Ascending aorta (tissue), 2 donors: ENCODE measurements at places on chromosomes 7 and 10. TPM values are rescaled to one million over a fixed set of nuclear protein-coding genes. Genes with fewer than 3 reads are reported as not detected.

The HK1 gene
- 128 TPM for total RNA-seq

The PRRT4 gene
- 7.6 TPM for total RNA-seq

The PTPRN2 gene
- total RNA-seq, result 7.3 TPM

DNA sequence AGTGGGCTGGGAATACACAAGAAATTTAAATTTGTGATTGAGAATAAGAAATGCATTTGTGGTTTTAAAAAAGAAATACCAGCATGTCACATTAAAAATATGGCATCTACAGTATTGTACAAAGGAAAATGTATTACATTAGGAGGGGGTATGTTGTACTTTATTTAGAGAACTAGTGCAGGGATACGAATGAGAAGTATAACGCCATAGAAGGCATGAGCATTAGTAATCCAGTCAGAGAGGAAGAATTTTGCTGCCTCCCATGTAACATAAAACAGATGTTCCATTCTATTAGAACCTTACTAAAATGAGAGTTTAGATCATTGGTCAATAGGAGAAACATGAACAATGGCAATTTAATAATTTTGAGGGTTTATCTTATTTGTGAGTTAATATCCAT, 182.2 kb downstream of the ADK start:
- H3K27ac ChIP-seq, result no peak overlapping the region
- H3K4me3 ChIP-seq, result no peak overlapping the region

GRCh38 chr10:75505840-75506506, 74.5 kb downstream of the LRMDA start:
- no peaks in the 10 kb centered on the region for H3K36me3 ChIP-seq
- peaks cover 13% of the 10 kb centered on the region for H3K4me1 ChIP-seq
- H3K27me3 ChIP-seq, result no peaks in the 10 kb centered on the region
- H3K4me3 ChIP-seq, result no peak overlapping the region
- no peak overlapping the region for H3K27ac ChIP-seq

GRCh38 chr10:78754269-78755062, 314.3 kb upstream of the ZMIZ1 start:
- no peaks in the 10 kb centered on the region for H3K27me3 ChIP-seq
- H3K36me3 ChIP-seq, result no peaks in the 10 kb centered on the region
- H3K4me1 ChIP-seq, result peaks cover 3% of the 10 kb centered on the region
- no peak overlapping the region for H3K4me3 ChIP-seq
- no peak overlapping the region for H3K27ac ChIP-seq
- no peak for DNase-seq

DNA sequence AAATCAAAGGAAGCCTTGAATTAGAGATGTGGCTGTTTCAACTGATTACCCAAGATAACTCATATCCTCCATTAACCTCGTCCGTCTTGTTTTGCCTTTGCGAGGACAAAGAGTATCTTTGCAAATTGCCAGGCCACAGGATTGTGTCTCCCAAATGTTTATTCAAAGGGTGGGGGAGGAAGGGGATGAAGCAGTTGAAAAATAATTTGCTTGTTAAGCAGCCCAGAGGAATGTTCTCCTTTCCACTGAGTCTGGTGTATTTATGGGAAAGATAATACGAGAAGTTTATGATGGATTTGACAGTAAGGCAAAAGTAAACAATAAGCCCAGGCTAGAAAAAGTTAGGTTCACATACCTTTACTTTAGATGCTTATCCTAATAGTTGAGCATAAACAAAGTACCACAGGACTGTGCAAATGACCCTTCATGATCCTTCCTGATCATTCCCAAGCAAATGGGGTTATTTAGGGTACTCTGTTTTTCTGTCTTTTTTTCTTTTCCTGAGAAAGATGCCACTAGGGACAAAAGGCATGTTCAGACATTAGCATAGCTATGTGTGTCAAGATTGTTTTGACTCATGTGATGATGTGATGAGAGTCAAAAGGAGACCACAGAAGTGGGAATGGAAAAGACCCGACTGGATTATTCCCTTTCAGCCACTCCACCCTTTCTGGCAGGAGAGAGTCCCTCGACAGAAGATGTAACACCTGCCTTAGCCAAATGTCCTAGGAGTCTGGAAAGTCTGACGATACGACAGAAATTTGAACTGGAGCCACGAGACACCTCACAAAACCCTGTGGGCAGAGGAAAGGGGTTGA, 243.0 kb upstream of the GLI3 start:
- H3K4me3 ChIP-seq, result no peak overlapping the region
- no peaks in the 10 kb centered on the region for H3K4me1 ChIP-seq
- no peaks in the 10 kb centered on the region for H3K36me3 ChIP-seq
- H3K27me3 ChIP-seq, result no peaks in the 10 kb centered on the region

GRCh38 chr7:118755067-118755625, 530.6 kb downstream of the ANKRD7 start:
- no peak for DNase-seq
- H3K27ac ChIP-seq, result no peak overlapping the region
- H3K4me1 ChIP-seq, result no peaks in the 10 kb centered on the region

- no peaks in the 10 kb centered on the region for H3K4me1 ChIP-seq
- DNase-seq, result no peak
- H3K27ac ChIP-seq, result no peak overlapping the region
- no peaks in the 10 kb centered on the region for H3K36me3 ChIP-seq
Measured at GRCh38 chr10:23376229-23376655, 31.6 kb upstream of the C10orf67 start.

- peak overlapping the region; percentile 91 for H3K27ac ChIP-seq
- no peaks in the 10 kb centered on the region for H3K27me3 ChIP-seq
- no peaks in the 10 kb centered on the region for H3K36me3 ChIP-seq
Measured at GRCh38 chr7:87220026-87220733, 648 bp upstream of the TMEM243 start.

GRCh38 chr10:10327934-10328333, 689.7 kb upstream of the CELF2 start:
- H3K4me3 ChIP-seq, result no peak overlapping the region
- H3K4me1 ChIP-seq, result no peaks in the 10 kb centered on the region
- H3K27me3 ChIP-seq, result no peaks in the 10 kb centered on the region
- H3K36me3 ChIP-seq, result no peaks in the 10 kb centered on the region
- DNase-seq, result no peak

- no peaks in the 10 kb centered on the region for H3K27me3 ChIP-seq
- H3K4me1 ChIP-seq, result no peaks in the 10 kb centered on the region
- no peak overlapping the region for H3K4me3 ChIP-seq
- no peak for DNase-seq
- H3K27ac ChIP-seq, result no peak overlapping the region
Measured at GRCh38 chr7:131859147-131859821, 302.9 kb upstream of the PODXL start.

DNA sequence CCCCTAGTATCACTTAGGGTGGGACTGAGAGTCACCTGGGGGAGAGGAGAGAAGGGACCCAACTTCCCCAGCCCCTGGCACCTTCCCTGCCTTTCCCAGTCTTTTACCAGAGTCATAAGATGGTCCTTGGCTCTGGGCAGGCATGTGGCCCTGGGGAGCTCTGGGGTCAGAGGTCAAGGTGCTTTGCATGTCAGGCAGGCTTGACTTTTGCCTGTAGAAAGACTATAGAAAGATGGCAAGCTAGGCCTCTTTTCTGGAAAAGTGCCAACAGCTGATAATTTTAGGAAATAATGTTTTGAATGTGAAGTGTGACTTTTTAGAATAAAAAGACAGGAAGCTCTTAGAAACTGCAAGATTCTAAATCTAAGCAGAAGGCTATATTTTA, 67.5 kb downstream of the MKI67 start:
- no peaks in the 10 kb centered on the region for H3K36me3 ChIP-seq
- H3K4me3 ChIP-seq, result no peak overlapping the region
- DNase-seq, result no peak
- H3K27me3 ChIP-seq, result no peaks in the 10 kb centered on the region
- peaks cover 47% of the 10 kb centered on the region for H3K4me1 ChIP-seq
- peak overlapping the region; percentile 47 for H3K27ac ChIP-seq

DNA sequence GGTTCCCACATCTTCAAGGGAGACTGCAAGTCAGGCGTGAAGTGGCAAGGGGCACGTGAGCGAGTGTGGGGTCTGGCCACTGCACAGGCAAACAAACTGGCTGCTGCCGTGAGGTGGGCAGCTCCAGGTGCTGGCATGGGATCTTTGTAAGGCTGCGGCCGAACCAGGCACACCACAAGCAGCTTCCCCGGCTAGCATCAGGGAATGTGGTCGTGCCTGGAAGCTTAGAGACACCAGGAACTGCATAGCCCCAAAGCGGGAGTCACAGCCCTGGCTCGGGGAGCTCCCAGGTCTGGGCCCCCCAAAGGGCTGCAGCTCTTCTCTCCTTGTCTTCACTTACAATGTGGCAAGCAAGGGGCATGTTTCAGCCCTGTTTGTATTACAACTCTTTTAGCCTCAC, 250.9 kb upstream of the DKK1 start:
- no peak for DNase-seq
- H3K4me3 ChIP-seq, result no peak overlapping the region
- no peak overlapping the region for H3K27ac ChIP-seq

GRCh38 chr10:29681676-29682448, 47.1 kb upstream of the SVIL start:
- peaks cover 34% of the 10 kb centered on the region for H3K36me3 ChIP-seq
- no peak for DNase-seq
- no peaks in the 10 kb centered on the region for H3K27me3 ChIP-seq
